ENCODE measurements at places on chromosomes 3 and 15.

DNA sequence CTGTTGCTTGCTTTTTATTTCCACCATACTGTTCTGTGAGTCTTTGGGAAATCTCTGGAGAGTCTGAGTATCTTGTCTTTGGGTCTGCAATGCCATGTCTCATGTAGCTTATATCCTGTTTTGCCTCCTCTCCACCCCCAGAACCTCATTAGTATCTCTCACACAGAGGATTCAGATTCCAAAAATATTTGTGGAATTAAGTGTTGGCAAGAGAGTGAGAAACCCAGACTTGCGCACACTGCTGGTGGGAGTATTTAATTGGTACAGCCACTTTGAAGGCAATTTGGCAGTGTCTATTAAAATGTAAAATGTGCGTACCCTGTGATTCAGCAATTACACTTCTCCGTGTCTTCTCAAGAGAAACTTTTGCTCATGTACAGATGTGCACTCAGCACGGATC, 68.6 kb downstream of the ZNF621 start:
- DNase-seq: no peak

DNA sequence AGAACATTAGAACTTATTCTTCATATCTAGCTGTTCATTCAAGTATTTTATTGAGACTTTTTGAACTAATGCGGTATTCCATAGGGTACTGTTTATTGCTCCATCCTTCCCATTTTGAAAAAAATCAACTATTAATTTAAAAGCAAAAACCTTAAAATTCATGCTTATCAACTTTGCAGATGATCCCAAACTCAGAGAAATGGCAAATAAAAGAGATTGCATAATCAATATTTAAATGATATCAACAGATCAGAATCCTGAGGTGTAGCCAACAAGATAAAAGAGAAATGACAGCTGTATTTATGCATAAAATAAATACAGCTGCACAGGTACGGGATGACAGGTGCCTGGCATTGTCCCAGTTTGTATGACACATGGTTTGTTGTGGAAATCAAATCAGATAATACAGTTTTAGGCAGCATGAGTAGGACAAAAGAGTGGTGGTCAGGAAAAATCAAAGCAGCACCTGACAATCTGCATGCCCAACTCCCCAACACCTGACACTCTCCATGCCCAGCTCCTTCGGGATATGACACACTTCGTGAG, 42.4 kb upstream of the CMTM8 start:
- no peak for DNase-seq

DNA sequence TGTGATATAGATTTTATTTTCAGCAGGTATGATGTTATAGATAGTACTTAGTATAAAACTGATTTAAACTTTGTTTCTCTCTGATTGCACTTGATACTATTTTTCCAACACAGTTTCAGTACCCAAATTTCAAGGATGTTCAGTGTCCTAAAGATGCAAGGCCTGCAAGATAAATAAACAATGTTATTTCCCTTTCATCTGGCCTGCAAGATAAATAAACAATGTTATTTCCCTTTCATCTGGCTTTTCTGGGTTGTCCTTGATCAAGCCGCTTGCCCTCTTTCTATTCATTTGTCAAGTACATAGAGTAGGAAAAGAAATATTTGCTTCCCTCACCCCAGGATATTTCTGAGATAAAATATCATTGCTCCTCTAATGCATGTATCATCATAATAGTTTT, 571.0 kb downstream of the FGF12 start:
- DNase-seq: no peak

- peak; percentile 95 for DNase-seq
These were observed at the start of gene PTPRG for GRCh38 chr3:61561374-61562041. Gene PTPRG (plus strand): TSS chr3:61561571. CDS start chr3:61562288, 717 bp downstream.
